ENCODE measurements at places on chromosomes 7 and 10.

DNA sequence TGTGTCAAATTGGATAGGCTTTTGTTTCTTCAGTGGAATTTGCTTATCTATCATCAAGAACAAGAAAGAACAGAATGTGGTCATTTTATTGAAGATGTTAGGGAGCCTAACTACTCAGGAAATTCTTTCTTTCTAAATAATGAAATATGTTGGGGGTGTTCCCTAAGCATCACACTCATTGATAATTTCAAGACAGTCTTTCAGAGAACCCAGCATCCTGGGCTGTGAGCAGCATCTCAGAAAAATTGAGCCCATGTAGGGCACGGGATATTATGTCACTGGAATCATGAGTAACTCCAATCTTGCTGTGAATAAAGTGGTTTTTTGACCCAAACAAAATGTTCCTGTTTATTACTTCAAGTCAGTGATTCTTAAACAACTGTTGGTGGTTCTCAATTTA lies 27.3 kb downstream of the PON1 start:
- DNase-seq, result no peak

- DNase-seq, result no peak
These were observed 171.7 kb downstream of the DNAJB6 start for GRCh38 chr7:157508477-157508881.

DNA sequence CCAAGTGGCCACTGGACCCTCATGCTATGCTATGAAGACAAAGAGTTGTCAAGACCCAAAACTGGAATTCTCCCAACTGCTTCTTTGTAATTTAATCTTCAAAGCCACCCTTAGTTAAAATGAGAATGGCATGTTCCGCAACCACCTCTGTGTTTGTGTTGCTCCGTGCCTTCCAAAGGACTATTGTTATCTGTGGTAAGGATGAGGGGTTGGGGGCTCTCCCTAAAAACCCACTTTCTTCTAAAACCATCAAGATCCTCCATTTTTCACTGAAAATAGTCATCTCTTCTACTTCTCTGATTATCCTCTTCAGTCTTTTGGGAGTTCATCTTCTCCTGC lies 222.1 kb upstream of the AOAH start:
- DNase-seq, result no peak

DNA sequence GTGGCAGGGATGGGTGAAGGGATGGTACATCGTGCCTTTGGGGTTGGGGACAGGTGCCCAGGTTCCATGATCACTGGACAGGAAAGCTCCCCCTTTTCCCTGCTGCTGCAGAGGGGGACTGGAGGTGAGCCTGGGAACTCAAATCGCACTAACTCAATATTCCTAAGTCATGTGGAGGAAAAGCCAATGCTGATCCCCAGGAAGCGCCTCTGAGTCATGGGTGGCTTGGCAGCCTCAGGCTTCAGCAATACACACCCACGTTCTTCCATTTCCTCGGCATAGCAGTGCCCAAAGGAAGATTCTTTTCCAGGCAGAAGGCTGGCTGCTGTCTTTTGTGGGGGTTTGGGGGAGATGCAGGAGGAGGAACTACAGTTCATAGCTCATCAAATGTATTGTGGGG lies 165.8 kb downstream of the CCDC3 start:
- DNase-seq, result no peak

DNA sequence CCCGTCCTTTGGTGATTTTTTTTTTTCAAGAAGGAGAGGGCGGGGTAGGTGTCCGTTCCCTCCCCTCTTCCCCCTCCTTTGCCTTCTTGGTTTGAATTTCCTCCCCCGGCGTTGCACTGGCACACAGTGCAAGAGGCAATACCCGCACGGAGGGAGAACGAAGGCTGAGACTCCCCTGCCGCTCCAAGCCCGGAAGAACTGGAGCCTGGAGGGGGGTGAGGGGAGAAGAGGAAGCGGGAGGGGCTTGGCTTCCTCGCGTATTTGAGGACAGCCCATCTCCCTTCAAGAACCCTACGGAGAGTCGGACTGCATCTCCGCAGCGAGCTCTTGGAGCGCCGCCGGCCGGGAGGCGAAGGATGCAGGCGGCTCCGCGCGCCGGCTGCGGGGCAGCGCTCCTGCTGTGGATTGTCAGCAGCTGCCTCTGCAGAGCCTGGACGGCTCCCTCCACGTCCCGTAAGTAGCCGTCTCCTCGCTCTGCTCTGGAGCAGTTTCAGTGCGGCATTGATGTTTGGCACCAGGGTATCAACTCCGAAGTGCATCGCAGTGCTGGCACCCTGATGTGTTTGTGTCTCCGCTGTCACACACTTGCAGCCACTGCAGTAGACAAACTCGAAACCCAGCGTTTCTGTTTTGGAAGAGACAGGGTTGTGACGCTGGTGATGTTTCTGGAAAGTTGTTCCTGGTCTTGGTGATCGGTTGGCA lies at the start of gene CNTNAP2:
TSS of gene CNTNAP2 (plus strand) at position 281 of the 702 bp plus-strand sequence. CDS start at position 357, 76 bp downstream.
- no peak for DNase-seq

DNA sequence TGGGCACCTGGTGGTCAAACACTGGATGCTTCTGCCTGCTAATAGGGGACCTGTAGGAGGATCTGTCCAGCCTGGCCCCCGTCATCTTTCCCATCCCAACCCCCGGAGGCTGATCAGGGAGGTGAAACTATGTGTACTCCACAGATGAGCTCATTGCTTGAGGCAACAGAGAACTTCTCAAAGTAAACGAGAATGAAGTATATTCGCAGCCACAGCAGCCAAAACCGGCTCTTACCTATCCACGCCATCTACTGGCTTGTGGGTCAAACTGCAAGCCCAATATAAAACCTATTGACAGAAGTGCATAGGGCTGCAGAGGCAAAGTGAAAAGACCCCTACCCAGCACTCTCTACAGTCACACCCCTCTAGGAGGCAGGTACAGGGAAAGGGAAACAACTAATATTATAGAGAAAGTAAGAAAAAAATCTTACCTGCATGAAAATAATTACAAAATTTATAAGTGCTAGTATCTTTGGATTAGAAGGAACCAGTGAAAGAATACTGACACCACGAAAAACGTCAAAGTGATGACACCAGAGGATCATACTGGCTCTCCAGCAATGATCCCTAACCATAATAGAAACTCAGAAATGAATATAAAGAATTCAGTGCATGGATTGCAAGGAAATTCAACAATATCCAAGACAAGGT lies 973.5 kb downstream of the ANKRD7 start:
- no peak for DNase-seq
